ENCODE measurements at places on chromosomes 16 and 17.

- DNase-seq = no peak
Observed at GRCh38 chr17:34156741-34157589, 98.1 kb upstream of the CCL2 start.

DNA sequence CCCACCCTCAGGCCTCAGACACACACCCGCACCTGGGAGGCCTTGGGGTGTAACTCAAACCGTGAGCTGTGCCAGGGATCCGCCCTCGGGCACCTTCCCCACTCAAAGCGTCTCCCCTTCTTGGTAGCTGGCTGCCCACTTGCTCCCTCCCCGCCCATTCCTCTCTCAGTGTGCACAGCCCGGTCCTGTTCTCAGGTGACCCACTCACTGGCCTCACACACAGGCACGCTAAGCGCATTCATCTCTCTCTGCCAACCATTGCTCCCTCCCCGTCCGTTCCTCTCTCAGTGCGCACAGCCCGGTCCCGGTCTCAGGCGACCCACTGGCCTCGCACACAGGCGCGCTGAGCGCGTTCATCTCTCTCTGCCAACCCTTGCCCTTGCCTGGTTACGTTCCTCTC lies 20.8 kb downstream of the WDR45B start:
- DNase-seq = no peak

- no peak for DNase-seq
Observed at GRCh38 chr17:68598074-68598473, 3.1 kb downstream of the FAM20A start.

DNA sequence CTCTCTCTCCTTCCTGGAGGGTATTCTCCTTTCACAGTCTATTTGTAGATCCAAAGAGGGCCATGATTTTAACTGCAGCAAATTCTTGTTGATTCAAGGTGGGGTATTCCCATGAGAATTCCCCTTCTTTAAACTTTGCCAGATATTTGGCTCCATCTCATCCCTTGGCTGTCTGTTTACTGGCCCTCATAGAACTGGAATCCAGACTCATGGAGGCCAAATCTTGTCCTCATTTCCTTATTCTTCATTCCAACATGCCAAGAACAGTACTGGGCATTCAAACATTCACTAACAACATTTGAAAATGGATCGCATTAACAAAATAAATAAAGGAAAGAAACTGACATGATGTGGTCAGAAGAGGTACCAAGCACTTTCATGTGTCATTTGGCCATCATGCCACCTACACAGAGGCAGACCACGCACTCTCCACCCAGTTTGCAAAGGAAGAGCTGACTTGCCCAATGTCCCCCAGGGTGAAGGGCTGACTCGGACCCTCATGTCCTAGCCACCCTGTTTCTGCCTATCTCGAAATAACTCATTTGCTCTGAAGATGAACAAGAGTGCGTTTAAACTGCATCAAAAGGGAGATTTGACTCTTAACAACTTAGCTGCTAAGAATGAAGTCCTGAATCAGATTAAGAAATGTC lies 23.1 kb upstream of the SLC35B1 start:
- DNase-seq = no peak

DNA sequence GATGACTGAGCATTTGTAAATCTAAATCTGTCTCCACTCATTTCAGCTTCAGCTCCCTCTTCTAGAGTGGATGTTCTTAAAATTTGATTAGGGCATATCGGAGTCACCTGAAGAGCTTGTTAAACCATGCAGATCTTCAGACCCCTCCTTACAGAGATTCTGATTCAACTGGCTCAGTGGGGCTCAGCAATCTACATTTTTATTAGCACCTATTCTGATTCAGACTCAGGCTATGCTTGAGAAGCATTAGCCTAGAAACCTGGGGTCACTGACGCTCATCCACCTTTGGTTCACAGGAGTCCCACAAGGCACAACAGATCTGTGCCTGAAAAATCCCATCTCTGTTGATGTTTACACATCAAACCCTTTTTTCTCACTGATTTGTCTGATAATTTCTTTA lies 365.6 kb downstream of the GRIN2A start:
- no peak for DNase-seq

DNA sequence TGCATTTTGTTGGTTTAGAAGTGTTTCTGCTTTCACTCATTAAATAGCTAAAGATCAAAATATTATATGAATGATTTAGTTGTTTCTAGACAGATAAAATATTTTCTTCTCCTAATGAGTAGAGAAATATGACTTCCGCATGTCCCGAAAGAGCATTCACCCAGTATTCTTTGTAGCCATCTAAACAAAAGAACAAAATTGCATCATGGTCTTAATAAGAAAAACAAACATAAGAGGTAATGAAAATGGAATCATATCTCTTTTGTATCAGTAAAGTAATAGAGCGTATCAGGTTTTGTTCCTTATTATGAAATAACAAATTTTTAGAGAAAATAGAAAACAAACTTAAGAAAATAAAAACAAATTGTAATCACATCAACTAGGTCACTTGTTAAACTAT lies 16.1 kb upstream of the KCNJ2 start:
- DNase-seq = no peak

DNA sequence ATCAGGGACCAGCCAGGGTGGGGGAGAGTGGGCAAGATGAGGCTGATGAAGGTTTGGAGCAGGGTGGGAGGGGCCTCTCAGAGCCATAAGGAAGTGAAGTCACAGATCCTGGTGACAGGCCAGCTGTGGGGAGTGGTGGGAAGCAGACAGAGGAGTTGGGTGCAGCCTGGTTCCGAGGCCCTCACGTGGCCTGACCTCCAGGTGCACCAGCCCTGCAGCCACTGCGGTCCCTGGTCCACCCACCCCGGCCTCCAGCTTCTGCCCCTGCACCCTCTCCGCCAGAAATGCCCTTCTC lies 3.9 kb upstream of the ZFPM1 start:
- DNase-seq = no peak

- DNase-seq = no peak
Observed at GRCh38 chr17:8339540-8339939, at the start of gene ODF4. Gene ODF4, plus strand, starts transcription at chr17:8339840. Its CDS starts 212 bp downstream, at chr17:8340052.

- DNase-seq = no peak
Observed at GRCh38 chr16:17755158-17755557, 284.4 kb upstream of the XYLT1 start.

GRCh38 chr16:66130296-66130905 lies 236.1 kb upstream of the CDH5 start:
- DNase-seq = no peak

DNA sequence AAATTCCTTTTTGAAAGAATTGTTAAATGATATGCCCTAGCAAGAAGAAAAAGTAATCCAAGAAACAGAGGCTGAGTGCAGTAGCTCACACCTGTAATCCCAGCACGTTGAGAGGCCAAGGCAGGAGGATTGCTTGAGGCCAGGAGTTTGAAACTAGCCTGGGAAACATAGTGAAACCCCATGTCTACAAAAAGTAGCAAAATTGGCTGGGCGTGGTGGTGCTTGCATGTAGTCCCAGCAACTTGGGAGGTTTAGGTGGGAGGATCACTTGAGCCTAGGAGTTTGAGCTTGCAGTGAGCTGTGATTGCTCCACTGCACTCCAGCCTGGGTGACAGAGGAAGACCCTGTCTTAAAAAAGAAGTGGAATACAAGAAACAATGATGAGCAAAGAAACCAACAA lies 56.1 kb downstream of the NT5M start:
- no peak for DNase-seq

DNA sequence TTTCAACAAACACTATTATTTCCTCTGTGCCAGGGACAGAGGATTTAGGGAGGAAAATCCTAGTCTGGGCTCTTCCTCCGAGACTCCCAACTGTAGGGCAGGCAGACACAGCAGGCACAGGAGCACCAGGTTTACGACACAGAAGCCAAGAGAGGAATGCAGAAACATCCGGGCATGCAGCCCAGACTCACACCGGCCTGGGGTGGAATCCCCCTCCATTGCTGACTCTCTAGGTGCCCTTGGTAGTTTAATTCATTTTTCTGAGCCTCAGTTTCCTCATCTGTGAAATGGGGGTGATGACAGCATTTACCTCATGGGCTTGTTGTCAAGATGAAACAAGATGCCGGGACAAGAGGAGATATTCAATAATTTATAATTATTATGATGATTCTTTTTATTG lies 14.9 kb downstream of the CA4 start:
- DNase-seq = no peak

- no peak for DNase-seq
Observed at GRCh38 chr16:56481468-56482122, 30.2 kb downstream of the OGFOD1 start.

- DNase-seq = no peak
Observed at GRCh38 chr17:34913001-34913400, 48.3 kb downstream of the CCT6B start.

DNA sequence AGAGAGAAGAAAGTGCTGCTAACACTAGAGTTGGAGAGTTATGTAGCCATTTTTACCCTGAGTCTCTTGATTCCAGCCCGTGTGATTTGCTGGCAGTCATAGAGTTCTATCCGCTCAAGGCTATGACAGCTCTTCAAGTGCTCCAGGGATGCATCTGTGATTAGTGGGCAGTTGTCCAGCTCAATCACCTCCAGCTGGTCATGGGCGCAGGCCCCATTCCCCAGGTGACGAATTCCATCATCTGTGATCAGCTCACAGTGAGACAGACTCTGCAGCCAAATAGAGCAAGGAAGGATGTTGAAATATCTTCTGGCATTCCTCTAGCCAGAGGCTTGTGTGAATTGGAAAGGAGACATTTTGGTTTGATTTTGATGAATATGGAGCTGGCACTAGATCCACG lies 38.4 kb upstream of the STAC2 start:
- no peak for DNase-seq

GRCh38 chr16:84574191-84574590 lies 43.7 kb downstream of the COTL1 start:
- DNase-seq = no peak

DNA sequence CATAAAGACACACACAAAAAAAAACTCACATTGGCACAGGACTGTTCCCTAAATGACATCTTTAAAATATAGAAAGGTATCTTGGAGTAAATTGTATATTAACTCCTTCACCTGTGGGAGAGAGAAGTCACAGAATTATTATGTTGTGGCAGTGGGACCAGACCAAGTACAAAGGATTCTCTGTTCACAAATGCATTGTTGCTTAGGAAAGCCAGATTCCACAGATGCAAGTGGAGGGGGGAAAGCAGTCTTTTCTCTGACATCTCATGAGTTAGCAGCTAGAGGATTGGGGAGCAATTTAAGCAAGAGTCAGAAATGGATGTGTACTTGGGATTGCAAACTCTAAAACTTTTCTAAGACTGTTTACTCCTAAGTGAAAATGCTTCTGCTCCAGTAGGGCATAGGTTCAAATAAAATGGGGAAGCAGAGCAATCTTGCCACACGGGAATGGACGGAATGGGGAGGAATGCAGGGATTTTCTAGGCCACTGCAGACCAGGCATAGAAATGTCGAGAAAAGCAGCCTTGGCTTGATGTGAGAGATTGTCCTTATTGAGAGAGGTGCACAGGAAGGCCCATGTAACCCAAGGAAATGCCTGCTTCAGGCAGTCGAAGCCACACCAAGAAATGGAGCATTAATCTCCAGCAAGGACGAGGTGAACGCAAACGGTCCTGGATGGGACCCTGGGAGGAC lies 4.1 kb upstream of the PMP22 start:
- DNase-seq = no peak

GRCh38 chr16:67423611-67424260 lies 7.2 kb upstream of the HSD11B2 start:
- no peak for DNase-seq

GRCh38 chr16:85138825-85139627 lies 26.8 kb upstream of the CIBAR2 start:
- DNase-seq = no peak

DNA sequence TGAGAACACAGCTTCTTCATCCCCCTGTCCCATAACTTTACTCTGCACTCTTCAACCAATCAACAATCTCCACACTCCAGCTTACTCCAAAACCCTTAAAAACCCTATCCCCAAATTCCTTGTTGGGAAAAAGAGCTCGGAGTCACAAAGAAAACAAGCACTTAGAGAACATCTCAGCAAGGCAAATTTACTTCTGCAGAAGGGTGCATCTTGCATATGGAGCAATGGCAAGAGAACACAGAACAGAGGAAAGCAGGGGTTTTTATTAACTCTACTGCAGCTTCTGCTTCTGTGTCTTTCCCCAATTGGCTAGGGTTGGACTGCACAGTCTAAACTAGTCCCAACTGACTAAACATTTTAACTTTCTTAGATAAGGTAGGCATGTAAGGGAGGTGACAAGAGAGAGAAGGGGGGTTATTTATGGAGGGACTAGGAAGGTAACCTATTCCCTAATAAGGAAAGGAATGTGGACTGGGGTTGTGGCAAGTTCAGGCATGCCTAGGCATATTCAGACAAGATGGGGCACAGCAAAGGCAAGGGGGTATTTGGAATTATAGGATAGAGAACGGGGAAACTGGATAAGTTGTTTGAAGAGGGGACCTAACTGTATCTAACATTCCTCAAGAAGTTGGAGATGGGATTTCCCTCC lies 125.5 kb downstream of the CACNG3 start:
- DNase-seq = no peak

GRCh38 chr16:23996258-23996955 lies 160.6 kb downstream of the PRKCB start:
- no peak for DNase-seq

- DNase-seq = no peak
Observed at GRCh38 chr16:87471278-87472141, 21.3 kb downstream of the ZCCHC14 start.

DNA sequence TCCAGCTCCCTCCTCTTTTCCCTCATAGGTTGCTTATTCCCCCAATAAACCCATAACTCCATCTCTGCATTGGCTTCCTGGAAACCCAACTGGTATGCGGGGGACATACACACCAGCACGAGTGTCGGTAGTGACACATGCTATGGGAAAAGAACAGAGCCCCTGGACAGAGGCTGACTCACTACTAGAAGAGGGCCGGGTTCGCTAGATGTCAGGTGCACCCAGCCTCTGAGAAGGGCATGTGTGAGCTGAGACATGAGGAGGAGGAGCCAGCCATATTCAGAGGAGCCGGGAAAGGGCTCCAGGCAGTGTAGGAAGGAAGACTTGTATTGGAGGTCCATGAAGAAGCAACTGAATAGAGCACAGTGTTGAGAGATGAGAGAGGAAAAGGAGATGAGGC lies 241.1 kb downstream of the SOX9 start:
- DNase-seq = no peak

DNA sequence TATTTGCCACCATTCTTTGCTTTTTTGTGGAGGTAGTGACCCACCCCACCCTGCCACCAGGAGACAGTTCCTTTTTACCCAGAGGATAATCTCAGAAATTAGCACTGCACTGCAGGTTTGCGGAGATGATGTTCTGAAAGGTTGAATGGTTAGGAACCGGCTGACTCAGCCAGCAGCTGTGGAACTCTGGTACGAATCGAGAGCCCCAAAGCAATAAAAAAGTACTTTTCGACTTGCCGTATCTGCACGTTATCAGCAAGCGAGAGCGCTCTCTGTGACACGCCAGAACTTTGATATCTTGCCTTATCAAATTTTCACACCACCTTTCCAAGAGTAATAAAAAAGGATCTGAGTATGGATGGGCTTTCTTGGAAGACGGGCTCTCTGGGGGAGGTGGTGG lies 96.3 kb upstream of the EEF2KMT start:
- no peak for DNase-seq
